ENCODE measurements at places on chromosomes 2 and 18. TPM values are rescaled to one million over a fixed set of nuclear protein-coding genes. Genes with fewer than 3 reads are reported as not detected.

DNA sequence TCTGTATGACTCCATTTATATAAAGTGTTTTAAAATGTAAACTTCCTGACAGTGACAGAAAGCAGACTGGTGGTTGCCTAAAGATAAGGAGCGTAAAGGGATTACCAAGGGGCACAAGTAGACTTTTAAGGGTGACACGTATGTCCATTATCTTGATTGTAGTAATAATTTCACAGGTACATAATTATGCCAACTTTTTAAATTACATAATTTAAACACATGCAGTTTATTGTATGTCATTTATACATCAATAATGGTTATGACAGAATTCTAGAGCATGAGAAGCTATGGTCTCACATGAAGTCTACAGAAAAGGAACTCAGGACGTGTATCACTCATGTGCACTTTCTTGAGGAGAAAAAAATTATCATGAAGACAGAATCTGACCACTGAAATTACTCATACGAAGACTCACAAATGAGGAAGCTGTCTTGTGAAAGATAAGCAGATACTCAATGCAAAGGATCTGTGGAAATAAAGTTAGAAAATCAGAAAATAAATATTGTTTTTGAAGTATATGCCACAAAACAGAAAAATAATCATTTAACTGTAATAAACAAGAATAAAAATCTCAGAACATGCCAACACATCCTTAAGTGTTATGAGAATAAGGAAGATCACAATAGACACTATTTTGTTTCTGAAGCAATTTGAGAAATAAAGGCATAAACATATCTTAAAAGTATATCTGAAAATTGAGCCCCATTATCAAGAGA lies 84.4 kb downstream of the TMEM131 start:
- H3K4me3 ChIP-seq, result no peak overlapping the region
- H3K27me3 ChIP-seq, result no peaks in the 10 kb centered on the region
- no peak for DNase-seq

GRCh38 chr2:212141499-212141898 lies 397.1 kb downstream of the ERBB4 start:
- H3K4me3 ChIP-seq, result no peak overlapping the region
- H3K36me3 ChIP-seq, result peaks cover 6% of the 10 kb centered on the region
- H3K27ac ChIP-seq, result no peak overlapping the region
- no peaks in the 10 kb centered on the region for H3K4me1 ChIP-seq
- DNase-seq, result no peak

Gene ARHGAP28
- 3.0 TPM for total RNA-seq

DNA sequence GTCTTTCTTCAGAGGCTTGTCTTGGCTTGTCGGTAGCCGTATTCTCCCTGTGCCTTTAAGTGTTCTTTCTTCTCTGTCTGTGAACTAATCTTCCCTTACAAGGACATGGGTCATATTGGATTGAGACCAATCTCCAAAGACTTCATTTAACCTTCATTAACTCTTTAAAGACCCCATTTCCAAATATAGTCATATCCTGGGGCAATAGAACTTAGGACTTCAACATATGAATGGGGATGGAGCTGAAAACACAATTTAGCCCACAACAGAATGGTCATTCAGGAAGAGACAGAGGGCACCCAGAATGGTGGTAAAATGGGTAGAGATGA lies 82.1 kb upstream of the TANK start:
- peak overlapping the region; percentile 96 for H3K27ac ChIP-seq
- H3K4me1 ChIP-seq, result peaks cover 28% of the 10 kb centered on the region
- H3K27me3 ChIP-seq, result no peaks in the 10 kb centered on the region
- no peaks in the 10 kb centered on the region for H3K36me3 ChIP-seq
- peak; percentile 73 for DNase-seq

Gene UGT1A4
- total RNA-seq, result 0.12 TPM

DNA sequence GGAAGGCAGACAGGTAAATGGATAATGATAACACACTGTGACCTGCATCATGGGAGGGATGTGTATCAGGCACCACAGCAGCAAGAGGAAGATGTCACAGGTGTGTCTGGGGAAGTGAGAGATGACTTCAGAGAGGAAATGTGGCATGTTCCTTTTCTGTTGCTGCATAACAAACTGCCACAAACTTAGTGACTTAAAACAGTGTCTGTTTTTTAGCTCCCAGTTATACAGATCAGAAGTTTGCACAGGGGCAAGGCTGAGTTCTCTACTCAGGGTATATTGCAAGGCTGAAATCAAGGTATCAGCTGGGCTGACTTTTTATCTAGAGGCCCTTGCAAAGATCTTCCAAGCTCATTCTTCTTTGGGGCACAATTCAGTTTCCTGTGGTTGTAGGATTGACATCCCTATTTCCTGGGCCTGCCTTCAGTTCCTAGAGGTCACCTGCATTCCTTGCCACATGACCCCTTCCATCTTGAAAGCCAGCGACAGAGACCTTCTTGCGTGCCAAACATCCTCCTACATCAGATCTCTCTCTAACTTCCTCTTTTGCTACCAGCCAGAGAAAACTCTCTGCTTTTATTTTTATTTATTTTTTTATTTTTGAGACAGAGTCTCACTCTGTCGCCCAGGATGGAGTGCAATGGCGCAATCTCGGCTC lies 2.1 kb upstream of the MAP3K2 start:
- peaks cover 7% of the 10 kb centered on the region for H3K36me3 ChIP-seq
- no peak for DNase-seq
- no peak overlapping the region for H3K27ac ChIP-seq
- no peak overlapping the region for H3K4me3 ChIP-seq
- no peaks in the 10 kb centered on the region for H3K27me3 ChIP-seq

Gene SLC4A5
- total RNA-seq, result 0.12 TPM

Gene SCYGR4
- total RNA-seq, result not detected

Gene OTOS
- not detected for total RNA-seq

GRCh38 chr2:18413676-18414396 lies 146.6 kb downstream of the RDH14 start:
- H3K36me3 ChIP-seq, result no peaks in the 10 kb centered on the region
- DNase-seq, result peak; percentile 88
- H3K4me3 ChIP-seq, result no peak overlapping the region
- H3K27ac ChIP-seq, result peak overlapping the region; percentile 13
- no peaks in the 10 kb centered on the region for H3K27me3 ChIP-seq

DNA sequence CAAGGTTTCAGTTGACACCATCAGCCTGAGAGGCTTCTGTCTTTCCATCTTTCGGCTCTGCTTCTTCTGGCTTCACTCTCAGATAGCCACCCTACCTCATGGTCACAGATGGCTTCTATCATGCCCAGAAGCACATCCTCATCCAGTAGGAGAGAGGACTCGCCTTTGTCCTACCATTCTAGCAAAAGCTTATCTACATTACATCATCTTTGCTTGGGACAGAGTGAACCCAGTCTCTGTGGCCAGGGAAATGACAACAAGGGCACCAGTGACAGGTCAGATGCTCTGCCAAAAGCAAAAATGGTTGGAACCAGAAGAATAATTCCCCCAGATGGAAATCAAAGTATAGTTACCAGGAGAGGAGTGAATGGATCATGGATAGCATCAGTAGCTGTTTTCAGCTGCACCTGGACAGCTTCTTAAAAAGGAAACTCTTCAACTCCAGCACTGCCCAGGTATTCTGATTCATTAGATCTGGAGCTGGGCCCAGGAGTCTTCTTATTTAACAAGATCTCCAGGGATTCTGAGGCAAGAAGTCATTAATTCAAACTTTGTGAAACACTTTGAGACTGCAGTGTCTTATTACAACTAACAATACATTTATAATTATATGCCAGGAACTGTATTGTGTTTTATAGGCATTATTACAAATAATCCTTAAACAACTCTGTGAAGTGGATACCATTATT lies 257.7 kb upstream of the UBE2E3 start:
- H3K4me3 ChIP-seq, result no peak overlapping the region
- DNase-seq, result peak; percentile 76
- H3K27me3 ChIP-seq, result no peaks in the 10 kb centered on the region
- peak overlapping the region; percentile 28 for H3K27ac ChIP-seq

Gene EVX2
- not detected for total RNA-seq

DNA sequence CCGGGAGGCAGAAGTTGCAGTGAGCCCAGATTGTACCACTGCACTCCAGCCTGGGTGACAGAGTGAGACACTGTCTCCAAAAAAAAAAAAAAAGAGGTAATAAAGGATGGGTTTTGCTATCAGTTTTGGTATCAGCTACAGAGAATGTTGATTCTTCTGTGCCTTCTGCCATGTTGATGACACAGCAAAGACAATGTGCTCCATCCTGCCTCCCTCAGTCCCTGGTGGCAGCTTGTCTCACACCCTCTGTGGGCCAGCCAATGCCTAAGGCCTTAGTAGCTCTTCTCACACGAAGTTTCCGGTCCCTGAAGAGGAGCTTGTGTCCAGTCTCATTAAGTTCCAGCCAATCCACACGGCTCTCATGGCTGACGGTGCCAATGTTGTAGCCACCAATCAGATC lies 17.6 kb downstream of the IFT172 start:
- DNase-seq, result no peak
- H3K27me3 ChIP-seq, result no peaks in the 10 kb centered on the region
- H3K4me1 ChIP-seq, result no peaks in the 10 kb centered on the region
- H3K27ac ChIP-seq, result no peak overlapping the region
- H3K4me3 ChIP-seq, result no peak overlapping the region

- peaks cover 6% of the 10 kb centered on the region for H3K4me1 ChIP-seq
- no peak overlapping the region for H3K27ac ChIP-seq
- H3K4me3 ChIP-seq, result no peak overlapping the region
- H3K36me3 ChIP-seq, result no peaks in the 10 kb centered on the region
Measured at GRCh38 chr2:201938156-201938775, 95.4 kb upstream of the FZD7 start.

Gene KCNF1
- not detected for total RNA-seq

Gene FLACC1
- total RNA-seq, result 1.1 TPM

DNA sequence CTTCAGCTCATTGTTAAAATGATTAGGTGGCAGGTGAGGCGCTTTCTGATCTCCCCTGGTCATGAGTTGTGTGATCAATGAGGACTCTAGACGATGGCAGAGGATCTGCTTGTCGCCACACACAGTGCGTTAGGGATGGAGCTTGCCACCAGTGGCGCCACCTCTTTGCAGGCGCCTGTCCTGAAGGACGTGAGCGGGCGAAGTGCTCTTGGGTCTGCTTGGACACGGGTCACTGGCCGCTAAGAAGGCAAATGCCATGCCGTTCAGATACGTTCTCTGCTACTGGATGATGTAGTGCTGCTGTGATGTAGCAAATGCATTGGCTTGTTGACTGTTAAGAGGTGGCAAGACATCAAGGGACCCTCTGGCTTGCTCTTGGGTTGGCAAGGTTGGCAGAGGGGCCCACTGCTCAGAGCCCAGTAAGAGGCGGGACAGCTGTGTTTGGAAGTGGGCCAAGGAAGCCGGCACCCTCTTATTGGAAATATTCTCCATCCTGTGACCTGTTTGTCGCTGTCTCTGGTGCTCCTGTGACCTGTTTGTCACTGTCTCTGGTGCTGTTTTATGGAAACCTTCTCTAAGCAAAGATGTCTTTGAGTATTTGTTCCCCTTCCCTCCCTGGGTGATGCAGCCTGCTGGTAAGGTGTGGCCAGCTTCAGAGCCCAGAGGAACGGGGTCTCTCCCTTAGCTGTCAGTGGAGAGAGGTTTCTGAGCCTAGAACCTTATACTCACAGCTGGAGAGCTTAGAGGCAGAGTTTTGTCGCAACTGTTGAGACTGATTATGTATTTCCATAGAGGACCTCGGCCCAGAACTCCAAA lies 14.6 kb downstream of the LDLRAD4 start:
- no peak for DNase-seq
- H3K4me1 ChIP-seq, result no peaks in the 10 kb centered on the region
- H3K27me3 ChIP-seq, result no peaks in the 10 kb centered on the region
- H3K27ac ChIP-seq, result no peak overlapping the region
- H3K36me3 ChIP-seq, result no peaks in the 10 kb centered on the region

DNA sequence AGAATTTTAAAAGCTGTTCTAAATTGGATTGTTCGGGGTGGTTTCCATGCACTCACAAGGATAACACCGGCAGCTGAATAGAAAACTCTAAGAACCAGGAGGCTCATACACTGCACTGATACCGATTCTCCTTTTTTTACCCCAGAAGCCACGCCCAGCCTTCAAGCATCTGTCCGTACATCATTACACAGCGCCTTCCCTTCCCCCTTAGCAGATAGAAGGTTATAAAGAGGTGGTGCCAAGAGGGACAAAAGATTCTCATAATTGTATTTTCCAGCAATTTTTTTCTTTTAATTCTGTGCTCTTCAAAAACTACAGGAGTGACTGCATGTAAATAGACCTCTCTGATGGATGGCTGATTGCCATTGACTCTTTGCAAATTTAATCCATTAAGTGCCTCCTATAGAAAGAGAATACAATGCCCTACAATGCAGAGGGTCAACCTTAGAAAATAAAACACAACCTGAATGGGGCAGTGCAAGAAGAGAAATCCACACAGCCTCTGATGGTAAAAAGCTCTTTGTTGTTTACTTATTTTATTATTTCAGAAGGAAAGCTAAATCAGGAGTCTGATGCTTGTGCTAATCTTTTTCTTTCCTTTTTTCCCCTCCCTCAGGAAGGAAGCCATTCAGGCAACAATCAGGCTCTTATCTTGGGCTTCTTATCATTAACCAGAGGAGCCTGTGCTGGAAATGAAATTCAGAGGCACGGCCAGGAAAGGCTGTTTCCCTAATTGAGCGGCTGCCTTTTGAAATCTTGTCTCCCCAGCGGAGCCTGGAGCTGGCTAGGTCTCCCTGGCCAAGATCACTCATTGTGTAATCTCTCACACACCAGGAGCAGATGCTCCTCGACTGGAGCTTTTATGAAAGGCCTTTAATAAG lies 198.9 kb upstream of the NABP1 start:
- no peaks in the 10 kb centered on the region for H3K36me3 ChIP-seq
- no peaks in the 10 kb centered on the region for H3K27me3 ChIP-seq
- no peak for DNase-seq
- H3K27ac ChIP-seq, result no peak overlapping the region

- H3K4me3 ChIP-seq, result no peak overlapping the region
- no peak overlapping the region for H3K27ac ChIP-seq
- DNase-seq, result no peak
- peaks cover 11% of the 10 kb centered on the region for H3K4me1 ChIP-seq
Measured at GRCh38 chr2:70561893-70562292, 8.3 kb upstream of the TGFA start.

Gene GRHL1
- total RNA-seq, result 2.0 TPM

DNA sequence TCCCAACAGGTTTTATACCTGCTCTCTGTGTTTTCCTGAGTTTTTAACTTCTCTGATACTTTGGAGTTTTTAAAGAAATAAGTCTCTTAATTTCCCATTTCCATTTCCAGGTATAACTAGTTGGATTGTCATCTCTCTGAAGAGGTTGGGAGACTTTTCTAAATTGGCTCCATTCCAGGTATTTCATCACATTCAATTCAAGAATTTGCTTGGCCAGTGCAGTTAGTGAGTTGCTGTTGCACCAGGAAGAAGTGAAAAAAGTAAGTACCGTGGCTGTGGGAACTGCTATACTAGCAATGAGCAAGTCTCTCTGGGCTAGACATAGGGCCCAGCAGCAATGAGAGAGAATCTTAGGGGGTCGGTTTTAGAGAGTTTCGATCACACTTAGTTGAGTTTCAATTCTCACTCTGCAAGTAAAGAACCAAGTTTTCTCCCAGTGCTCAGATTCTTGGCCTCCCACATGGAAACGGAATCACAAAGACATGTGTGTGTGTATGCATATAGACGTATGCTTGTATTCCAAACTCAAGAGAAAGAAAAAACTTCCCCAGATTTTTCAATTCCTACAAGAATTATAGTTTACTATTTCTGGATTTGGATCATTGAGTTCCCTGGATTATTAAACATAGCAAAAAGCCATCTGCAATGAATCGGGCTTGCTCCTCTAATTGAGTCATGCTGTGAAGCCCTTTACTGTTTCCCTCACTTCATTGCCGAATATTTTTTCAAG lies 894.4 kb downstream of the BCL11A start:
- H3K27me3 ChIP-seq, result no peaks in the 10 kb centered on the region
- peak; percentile 64 for DNase-seq
- H3K4me3 ChIP-seq, result no peak overlapping the region
- H3K27ac ChIP-seq, result no peak overlapping the region

Measured in MCF 10A (cell line).